ENCODE measurements at places on chromosomes 6 and 20.

- DNase-seq: no peak
These were observed 83.6 kb upstream of the C20orf144 start for GRCh38 chr20:33578510-33578909.

- peak; percentile 44 for DNase-seq
These were observed 99.9 kb downstream of the CAP2 start for GRCh38 chr6:17493286-17493685.

DNA sequence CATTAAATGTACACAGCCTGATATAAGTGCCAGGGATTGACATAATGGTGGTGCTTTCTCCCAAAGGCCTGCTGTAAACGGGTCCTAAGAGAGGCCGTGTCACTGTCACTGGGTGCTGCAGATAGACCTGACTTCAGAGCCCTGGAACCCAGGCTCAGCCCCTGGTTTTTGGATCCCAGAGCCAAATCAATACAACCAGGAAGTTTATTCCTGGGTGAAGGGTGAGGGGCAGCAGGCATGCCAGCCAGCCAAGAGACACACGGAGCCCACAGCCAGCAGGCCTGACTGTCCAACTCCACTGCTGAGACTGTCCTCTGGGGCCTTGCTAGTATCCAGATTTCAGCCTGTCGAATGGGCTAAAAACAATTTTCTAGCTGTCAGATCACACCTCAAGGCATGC is 12.8 kb upstream of the ARMC12 start:
- no peak for DNase-seq

GRCh38 chr6:44453146-44453545 is 65.6 kb downstream of the CDC5L start:
- no peak for DNase-seq

DNA sequence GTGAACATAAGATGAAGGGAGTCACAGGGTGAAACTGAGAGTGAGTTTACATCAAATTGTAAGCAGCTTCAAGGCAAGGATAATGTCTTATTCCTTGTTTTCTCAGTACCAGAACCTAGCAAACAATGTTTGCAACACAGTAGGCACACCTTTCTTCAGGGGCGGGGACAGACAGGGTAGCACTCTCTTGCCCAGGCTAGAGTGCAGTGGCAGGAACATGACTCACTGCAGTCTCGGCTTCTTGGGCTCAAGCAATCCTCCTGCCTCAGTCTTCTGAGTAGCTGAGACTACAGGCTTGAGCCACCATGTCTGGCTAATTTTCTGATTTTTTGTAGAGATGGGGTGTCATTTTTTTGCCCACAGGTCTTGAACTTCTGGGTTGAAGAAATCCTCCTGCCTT is 299.8 kb downstream of the CD83 start:
- no peak for DNase-seq

GRCh38 chr6:139277161-139277560 is 14.6 kb downstream of the TXLNB start:
- no peak for DNase-seq

DNA sequence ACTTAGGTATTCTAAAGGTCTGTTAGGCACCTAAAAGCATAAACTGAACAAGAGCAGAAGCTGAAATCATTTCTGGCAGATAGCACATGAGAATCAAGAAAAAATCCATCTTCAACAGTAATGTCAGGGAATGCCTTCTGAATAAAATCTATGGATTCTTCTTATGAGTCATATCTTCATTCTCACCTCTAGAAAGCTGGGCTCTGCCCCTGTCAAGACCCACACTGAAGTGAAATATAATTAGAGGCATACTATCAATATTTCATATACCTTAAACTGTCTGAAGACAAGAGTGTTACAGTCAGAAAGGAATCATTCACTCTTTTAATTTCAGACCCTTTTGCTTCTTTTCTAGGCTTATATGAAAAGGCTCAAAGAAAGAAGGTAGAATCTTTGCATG is 485.8 kb upstream of the PTCHD4 start:
- no peak for DNase-seq

- no peak for DNase-seq
These were observed 208.4 kb downstream of the ADGRG6 start for GRCh38 chr6:142510211-142510610.

DNA sequence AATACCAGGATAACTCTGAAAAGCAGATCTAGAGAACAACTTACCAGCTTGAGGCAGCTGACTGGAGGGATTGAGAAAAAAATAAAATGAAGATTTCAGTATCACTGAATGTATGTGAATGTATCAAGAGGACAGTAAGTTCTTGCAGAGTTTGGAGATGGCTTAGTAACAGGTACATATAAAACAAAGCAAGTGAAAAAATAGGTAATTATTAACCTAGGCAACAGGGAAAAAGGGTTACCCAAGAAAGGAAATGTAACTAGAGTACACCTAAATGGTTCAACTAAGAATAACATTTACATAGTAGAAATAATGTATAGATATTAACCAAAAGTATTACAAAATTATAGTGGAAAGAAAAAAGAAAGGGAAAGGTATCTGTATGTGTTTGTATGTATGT is 67.3 kb downstream of the NRSN1 start:
- no peak for DNase-seq

- no peak for DNase-seq
These were observed 29.0 kb upstream of the L3MBTL3 start for GRCh38 chr6:129989396-129989795.

DNA sequence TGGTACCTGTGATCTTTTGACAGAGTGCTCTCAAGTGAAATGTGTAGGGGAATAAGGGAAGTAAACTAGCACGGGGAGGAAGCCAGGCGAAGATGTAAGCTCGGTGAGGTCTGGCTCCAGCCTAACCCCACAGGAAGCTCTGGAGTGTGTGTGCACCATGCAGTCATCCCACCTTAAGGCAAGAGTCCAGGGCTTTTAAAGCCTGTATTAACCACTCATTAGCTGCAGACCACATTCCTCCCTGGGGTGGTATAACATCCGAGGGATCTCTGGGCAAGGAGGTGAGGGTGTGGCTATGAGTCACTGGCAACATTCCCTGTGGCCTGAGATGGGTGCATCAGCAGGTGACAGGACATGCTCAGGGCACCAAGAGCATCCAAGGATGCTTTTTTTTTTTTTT is 12.5 kb upstream of the RANBP9 start:
- DNase-seq: no peak

DNA sequence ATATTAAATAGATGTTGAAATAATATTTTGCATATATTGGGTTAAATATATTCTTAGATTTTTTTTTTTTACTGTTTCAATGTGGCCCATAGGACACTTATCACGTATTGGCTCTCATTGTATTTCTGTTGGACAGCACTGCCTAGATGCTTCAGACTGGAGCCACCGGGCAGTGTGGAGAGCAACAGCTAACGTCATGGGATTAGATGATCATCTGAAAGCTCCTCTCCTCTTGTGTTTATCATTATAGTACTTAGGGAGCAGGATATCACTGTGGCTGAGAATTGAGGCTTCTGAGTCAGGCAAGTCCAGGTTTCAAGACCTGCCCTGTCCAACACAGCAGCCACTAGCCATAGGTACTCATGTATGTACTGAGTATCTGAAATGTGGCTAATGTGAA is 87.4 kb downstream of the ZHX3 start:
- DNase-seq: no peak

GRCh38 chr20:17928633-17929311 is 39.8 kb downstream of the SNX5 start:
- DNase-seq: no peak

DNA sequence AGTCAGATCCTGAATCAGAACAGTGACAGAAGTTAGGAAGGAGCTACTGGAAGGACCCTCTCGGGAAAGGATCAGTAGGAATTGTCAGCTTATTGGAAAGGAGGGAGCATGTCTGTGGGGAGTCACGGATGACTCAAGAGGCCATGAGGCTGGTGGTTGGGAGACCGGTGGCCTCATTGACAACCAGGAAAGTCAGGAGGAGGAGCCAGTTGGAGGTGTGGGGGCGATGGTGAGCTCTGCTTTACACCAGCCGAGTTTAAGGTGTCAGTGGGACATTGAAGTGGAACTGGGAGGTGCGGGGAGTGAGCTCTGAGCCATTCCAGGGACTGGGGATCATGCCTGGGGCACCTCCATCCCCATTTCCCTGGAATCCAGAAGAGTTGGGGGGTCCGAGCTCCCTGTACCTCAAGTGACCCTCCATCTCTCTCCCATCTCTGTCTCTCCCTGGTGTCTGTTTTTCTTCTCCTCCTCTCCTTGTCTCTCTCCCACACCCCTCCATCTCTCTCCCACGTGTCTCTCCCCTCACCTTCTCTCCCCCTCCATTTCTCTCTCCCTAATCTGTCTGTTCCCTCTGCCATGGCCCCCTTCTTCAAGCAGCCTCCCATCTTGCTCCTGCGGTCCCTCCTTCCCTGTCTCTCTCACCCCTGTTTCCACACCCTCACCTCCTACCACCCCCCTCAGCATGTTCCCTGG is 14.3 kb upstream of the ZBTB9 start:
- DNase-seq: no peak

DNA sequence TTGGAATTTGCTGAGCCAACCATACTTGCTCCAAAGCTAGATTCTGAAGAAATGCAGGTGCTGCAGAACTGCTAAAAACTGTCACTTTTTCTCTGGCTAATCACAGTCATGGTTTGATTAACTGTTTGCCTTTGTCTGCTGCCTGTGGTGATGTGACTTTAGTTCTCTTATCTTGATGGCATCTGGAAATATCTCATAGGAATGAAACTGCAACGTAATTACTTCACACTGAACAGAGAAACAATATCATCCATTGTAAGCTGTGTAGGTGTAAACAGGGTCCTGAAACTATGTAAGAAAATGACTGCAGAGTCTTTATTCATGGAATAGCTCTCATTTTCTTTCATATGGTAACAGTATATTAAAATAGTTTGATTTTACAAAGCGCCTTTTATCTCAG is 721.9 kb upstream of the HS3ST5 start:
- DNase-seq: no peak

GRCh38 chr6:136959471-136959891 is 37.4 kb downstream of the SLC35D3 start:
- peak; percentile 18 for DNase-seq

GRCh38 chr6:166757232-166758135 is 130.4 kb upstream of the RPS6KA2 start:
- DNase-seq: peak; percentile 32

GRCh38 chr6:5120011-5120410 is 34.9 kb downstream of the PPP1R3G start:
- no peak for DNase-seq

DNA sequence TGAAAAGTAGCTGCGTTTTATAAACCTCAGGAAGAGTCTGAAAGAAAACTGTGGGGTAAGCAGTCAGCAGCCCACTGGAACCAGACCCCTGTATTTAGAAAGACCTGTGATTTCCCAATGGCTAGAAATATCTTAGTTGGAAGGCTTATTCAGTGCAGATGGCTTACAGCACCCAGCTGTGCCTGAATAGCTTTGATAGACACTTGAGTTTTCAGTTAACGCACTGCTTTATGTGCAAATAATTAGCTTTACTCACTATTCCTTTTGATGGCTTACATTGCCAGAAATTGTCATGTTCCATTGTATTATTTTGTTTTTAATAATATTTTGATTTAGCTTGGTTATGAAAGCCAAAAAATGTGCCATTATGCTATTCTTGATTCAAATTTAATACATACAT is 465.3 kb upstream of the SYNCRIP start:
- DNase-seq: no peak

DNA sequence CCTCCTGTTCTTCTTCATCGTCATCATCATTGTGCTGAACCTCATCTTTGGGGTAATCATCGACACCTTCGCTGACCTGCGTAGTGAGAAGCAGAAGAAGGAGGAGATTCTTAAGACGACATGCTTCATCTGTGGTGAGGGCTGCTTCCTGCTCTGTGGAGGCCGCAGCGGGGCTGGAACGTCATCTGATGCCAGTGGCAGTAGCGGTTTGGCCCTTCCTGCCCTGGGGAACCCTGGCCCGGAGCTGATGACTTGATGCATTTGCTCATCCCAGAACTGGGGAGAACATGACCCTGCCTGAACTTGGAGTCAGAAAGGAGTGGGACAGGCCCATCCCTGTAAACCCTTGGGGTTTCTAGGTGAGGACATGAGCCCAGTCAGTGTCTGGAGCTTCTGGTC is 18.7 kb downstream of the UQCC2 start:
- DNase-seq: no peak

GRCh38 chr20:52936351-52937340 is 35.5 kb upstream of the TSHZ2 start:
- no peak for DNase-seq

- no peak for DNase-seq
These were observed 119.8 kb upstream of the AKAP12 start for GRCh38 chr6:151119823-151120524.

DNA sequence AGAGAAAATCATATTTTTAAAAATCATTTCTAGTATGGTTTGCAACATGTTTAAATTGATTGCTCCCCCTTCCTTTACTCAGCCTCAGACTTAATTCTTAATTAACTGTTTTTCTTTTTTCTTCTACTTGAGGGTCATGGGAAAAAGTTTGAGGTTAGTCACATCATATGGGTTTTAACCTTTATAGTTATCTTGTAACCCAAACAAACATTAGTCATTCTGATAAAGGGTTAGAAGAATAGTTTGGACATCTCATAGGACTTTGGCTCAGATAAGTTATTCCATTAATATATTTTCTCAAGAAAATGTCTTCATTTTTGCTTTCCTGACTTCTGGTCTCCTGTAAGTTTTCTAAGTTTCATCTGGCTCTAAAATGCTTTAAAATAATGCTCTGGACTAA is 34.5 kb upstream of the TSPYL1 start:
- DNase-seq: no peak

DNA sequence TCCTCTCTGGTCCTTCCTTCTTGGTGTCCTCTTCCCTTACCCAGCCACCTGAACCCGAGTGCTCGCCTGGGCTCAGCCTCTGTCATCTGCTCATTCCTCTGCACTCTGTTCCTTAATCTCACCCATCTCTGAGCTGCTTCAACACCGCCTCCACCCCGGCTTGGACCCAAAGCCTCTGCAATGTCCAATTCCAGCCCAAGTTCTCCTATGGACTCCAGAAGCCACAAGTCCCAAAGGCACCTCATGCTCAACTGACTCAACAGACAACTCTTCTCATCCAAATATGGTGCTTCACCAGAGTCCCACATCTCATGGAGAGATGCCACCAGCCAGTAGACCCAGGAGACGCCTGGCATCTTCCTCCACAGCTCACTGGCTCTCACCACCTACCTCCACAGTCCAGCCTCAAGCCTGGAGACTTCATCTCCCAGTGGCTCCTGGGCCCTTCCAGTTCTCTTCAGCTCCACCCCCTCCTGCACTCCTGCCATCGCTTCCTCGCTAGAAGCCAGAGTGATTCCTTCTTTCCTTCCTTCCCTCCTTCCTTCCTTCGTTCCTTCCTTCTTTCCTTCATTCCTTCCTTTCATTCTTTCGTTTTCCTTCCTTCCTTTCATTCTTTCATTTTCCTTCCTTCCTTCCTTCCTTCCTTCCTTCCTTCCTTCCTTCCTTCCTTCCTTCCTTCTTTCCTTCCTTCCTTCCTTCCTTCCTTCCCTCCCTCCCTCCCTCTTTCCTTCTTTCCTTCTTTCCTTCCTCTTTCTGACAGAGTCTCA is 40.9 kb upstream of the NNAT start:
- no peak for DNase-seq

GRCh38 chr6:115370202-115370601 is 690.5 kb downstream of the FRK start:
- DNase-seq: no peak
